Activated CD4-positive, alpha-beta T cell treated with anti-CD3 and anti-CD28 coated beads, Interleukin-10, Interleukin-2, amounts not matched to agents 100 ng/mL and 50 ng/mL, durations not matched to agents 16 hours and 8 hours (primary cell): ENCODE measurements at places on chromosomes 5 and 9.

GRCh38 chr5:1291611-1292080, 3.2 kb downstream of the TERT start:
- DNase-seq, result no peak

DNA sequence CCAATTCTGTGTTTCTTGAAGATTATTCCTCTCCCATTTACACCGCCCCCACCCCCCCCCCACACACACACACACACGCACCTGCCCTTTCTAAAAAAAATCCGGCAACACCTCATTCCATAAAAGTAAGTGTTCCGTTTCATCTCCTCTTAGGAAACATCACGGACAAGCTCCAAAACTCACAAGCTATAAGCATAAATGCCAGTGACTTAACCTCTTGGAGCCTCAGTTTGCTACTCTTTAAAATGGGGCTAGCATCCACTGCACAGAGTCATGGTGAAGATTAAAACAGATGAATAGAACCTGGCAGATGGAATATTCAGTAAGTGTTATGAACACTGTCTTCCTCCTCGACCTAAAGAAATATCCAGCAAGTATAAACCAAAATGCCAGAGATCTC, 70.5 kb downstream of the PCDH1 start:
- no peak for DNase-seq

GRCh38 chr5:81265101-81265500, 32.0 kb downstream of the CKMT2 start:
- DNase-seq, result no peak

DNA sequence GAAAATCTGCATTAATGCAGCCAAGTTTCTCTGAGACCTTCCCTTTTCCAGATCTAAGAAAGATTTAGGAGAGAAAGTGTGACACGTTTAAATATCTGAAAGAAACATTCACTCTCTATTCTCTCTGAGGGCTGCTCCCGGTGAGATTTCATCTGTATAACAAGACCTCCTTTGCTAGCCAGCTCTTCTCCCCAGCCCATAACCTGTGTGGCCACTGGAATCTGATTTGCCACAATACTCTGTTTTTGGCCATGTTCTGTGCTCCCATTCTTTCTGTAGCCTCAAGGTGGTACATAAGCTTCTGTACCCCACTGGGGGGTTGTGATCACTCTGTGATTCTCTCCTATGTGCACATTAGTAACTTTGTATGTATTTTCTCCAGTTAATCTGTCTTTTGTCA, 291.0 kb upstream of the SEMA6A start:
- DNase-seq, result no peak

DNA sequence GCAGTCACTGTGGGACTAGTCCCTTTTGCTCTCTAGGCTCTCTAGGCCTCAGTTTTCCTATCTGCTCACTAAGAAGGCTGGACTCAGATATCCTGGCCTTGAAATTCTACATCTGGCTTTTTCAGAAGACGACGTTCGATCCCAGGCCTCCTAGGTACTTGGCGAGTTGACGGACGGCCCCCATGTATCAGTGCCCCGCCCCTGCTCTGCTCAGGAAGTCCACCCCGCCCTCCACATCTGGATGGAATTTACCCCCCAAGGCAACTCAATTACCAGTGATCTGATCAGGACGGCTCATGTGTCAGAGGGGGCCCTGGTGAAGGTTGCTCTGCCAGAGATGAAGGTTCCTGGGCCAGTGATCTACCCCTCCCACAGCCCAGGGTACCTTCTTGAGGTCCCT, 44.1 kb upstream of the SYNPO start:
- DNase-seq, result no peak

- DNase-seq, result no peak
Observed at GRCh38 chr9:86828631-86829030, 118.7 kb downstream of the GAS1 start.

- no peak for DNase-seq
Observed at GRCh38 chr5:180009581-180009980, 62.0 kb downstream of the RNF130 start.

- no peak for DNase-seq
Observed at GRCh38 chr9:27311184-27311583, 14.2 kb upstream of the EQTN start.

GRCh38 chr9:100340224-100340623, 12.5 kb downstream of the TEX10 start:
- DNase-seq, result no peak

GRCh38 chr5:9781890-9782289, 151.7 kb upstream of the TAS2R1 start:
- DNase-seq, result no peak

DNA sequence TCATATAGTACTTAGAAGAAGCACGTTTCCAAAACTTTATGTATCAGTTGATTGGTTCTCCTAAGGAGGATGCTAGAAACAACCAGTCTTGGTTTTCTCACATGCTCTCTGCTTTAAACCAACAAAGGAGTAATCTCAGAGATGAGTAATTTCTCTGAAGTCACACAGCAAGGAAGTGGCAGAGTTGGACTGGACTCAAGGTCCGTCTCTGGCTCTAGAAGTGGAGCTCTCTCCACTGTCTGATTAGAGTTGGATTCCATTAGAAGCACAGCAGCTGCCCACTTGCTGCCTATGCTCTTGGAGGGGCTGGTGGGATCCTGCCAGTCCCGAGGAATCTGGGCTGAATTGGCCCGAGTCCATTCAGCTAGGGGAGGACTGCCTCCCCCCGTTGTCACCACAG, 21.0 kb downstream of the RALGPS1 start:
- DNase-seq, result no peak

- no peak for DNase-seq
Observed at GRCh38 chr5:180639741-180640610, 9.4 kb downstream of the FLT4 start.
